Fibroblast of skin of right biceps (primary cell): ENCODE measurements at places on chromosomes 2 and 18.

- DNase-seq = peak; percentile 40
Observed at GRCh38 chr18:73842795-73843394, 304.7 kb downstream of the FBXO15 start.

DNA sequence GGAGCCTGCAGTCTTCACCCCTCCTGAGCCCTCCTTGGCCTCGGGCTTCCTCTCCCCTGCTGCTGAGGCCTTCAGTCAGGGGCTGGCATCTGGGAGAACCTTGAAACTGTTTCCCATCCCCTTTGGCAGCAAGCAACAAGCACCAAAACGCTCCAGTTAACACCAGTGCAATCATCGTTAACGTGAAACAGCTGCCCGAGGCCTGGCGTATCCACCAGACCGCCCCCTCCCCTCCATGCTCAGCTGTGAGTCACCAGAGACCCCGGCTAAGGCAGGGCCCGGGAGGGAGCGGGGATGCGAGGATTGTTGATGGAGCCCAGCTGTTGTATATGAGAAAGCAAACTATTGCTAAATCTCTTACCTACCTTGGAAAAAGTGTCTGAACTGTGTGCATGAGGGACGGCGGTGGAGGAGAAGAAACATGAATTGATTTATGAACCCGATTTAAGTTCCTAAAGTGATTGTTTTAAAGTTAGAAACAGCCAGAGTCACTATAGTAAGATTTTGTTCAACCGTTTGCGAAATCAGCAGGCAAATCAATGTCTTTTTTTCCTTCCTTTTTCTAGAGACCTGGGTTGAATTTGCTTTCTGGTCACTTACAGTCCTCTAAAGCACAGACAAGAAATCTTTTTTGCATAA is 5.2 kb downstream of the ZFP36L2 start:
- DNase-seq = peak; percentile 91

DNA sequence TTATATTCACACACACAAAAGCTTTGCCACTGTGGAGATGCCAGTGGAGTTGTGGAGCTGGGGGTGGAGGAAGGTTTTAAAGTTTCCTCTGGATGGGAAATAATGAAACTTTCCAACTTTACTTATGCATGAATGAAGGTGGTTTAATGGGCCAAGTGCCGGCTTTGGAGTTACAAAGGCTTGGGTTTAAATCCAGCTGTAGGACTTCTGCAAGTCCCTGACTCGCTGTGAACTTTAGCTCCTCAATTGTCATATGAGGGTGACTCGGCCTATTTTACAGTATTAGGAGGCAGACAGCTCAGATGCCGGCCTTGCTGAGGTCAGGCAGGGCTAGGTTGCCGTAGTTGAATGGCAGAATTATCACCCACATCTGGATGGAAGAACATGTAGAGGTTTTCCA is 415.8 kb upstream of the TRIB2 start:
- no peak for DNase-seq

DNA sequence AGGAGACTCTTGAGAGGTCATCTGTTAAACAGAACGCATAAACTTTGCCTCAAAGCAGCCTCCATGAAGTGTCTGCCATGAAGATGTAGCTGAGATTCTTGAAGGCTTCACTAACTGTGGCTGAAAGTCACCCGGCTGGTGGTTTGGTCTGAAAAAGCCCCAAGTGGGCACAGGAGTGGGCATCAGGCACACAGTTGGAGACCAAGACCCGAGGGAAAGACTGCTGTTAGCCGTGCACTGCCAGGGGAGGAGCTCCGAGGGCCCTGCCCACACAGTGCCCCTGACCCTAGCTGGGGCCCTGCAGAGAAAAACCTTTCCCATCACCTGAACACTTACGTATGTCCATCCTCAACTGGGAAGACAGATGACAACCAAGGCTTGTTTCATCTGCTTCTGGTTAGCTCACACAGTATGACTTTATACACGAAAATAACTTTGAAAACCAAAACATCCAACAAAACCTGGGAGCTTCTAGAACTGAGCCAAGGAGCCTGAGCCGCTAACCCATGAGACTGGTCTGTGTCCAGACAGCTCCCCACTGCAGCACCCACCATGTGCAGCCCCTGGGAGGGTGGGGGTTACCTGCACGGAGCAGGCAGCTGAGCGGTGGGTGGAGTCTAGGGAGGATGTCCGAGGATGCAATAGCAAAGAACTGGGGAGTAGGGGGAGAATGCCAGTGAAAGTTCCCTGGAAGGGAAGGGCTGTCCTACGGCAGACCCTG is 15.4 kb downstream of the HJURP start:
- DNase-seq = no peak

DNA sequence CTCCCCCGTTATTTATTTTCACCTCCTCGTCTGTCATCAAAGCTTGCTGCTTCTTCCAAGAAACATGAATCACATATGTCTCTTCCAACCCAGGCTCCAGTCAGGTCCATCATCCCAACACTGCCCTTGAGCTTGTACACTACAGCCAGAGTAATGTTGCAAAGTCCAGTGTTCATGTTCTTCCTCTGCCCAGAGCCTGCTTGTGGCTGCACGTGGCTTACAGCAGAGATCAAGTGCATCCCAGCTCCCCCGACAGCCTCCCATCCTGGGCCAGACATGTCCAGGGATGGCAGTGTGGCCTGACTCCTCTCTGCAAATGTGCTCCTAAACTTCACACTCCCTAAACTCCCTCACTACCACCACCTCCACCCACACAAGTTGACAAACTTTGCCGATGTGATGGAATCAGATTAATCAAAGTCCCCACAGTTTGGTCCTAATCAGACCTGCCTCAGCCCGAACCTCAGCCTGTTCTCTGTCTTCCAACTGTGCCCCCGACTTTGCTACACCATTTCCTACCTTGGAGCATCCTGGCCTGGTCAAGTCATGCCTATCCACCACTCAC is 54.2 kb upstream of the MAPRE3 start:
- DNase-seq = no peak

- peak; percentile 8 for DNase-seq
Observed at GRCh38 chr2:14942987-14943386, 310.5 kb downstream of the LRATD1 start.

GRCh38 chr18:46771141-46771540 is 14.3 kb upstream of the ST8SIA5 start:
- peak; percentile 38 for DNase-seq

DNA sequence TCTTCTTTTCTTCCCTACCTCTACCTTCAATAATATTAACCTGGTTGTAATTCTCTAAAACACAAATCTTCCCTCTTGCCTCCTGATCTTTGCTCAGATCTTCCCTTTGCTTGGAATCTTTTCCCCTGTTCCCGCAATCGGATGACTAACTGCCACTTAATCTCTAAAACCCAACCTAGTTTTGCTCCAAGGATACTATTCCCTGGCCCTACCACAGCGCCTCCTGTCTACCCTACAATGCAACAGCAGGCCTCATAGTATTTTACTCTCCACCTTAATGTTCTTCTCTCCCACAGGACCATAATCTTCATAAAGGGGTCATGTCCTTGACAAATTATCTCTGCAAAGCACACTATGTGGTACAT is 246.8 kb upstream of the TNP1 start:
- peak; percentile 86 for DNase-seq
